Skin of body (tissue), 3 donors: ENCODE measurements at places on chromosomes 4 and X. TPM values are rescaled to one million over a fixed set of nuclear protein-coding genes. Genes with fewer than 3 reads are reported as not detected.

DNA sequence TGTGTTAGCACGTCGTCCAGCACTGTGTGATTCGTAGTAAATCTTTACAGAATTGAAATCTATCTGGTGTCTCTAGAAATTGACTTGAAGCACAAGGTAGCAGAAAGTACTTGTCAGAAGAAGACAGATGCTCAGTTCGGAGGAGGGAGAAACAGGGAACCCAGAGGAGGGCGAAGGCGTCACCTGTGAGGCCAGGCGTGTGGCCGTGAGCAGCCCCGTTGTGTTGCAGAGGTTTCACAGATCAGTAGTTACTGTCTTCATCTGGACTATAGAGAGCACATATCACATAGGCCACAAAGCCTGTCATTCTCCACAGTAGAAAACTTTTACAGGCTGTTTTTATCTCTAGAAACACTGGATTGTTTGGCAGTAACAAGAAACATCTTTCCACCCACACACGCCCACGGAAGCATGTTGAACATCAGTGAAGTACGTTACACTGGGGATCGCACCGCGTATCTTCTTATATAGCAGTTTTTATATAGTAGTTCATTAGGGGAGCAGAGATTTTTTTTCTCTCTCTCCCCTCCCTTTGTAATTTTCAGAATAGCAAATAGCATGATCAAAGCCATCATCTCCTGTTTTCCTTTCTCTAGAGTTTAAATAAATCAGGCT, 48.1 kb upstream of the TLR3 start:
- no peak for DNase-seq

Gene FGFBP1
- total RNA-seq = 17.6 TPM

Gene GC
- not detected for total RNA-seq

GRCh38 chr4:77074981-77075855, 571 bp downstream of the CCNI start:
- DNase-seq = peak; percentile 51
